ENCODE measurements at places on chromosomes 3 and 15.
A peak's percentile ranks its signal among the peaks of the same experiment; 100 is the strongest.

- H3K4me3 ChIP-seq = peak overlapping the region; percentile 78
- H3K27me3 ChIP-seq = no peaks in the 10 kb centered on the region
- peaks cover 15% of the 10 kb centered on the region for H3K4me1 ChIP-seq
- DNase-seq = no peak
These were observed 777 bp upstream of the EIF4A2 start for GRCh38 chr3:186782542-186783057.

DNA sequence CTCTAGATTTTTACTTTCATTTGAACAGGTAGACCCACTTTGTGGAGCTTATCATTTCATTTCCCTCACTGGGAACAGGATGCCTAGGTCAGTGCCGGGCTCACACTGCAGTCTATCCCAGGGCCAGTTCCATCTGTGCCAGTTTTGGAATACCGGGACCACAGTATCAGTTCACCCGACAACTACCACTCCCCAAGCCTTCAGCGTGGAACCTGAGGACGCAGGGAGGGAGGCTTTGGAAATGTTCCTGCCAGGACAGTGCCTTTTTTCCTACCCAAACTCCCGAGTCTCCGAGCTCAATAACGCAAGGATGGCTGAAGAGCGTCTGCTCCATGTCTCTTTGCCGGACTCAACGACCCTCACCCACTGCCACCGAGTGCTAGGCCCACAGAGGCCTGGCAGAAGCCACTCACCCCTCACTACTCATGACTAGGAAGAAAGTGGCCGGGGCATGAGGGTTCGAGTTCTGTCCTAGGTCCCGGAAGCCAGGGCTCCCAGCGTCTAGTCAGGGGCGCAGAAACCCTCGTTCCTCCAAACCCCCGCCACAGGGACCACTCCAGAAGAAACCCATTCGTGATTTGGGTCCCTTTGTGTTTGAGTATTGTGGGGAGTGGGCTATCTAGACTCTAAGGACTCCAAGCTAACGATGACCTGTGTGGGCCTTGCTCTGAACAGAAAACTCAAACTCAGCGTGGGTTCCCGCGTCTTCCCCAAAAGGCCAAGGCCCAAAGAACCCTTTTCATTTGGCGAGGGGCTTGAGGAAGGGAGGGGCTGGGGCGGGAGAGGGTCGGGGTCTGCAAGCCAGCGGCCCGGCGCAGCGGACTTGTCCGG lies 11.4 kb downstream of the ZIC1 start:
- DNase-seq = no peak
- H3K4me3 ChIP-seq = no peak overlapping the region
- no peak overlapping the region for H3K27ac ChIP-seq

GRCh38 chr3:151589311-151589710 lies 128.4 kb upstream of the IGSF10 start:
- no peaks in the 10 kb centered on the region for H3K4me1 ChIP-seq
- DNase-seq = no peak
- H3K27ac ChIP-seq = no peak overlapping the region
- no peak overlapping the region for H3K4me3 ChIP-seq
- no peaks in the 10 kb centered on the region for H3K36me3 ChIP-seq
- no peaks in the 10 kb centered on the region for H3K27me3 ChIP-seq

GRCh38 chr3:114567771-114568170 lies 273.9 kb downstream of the TIGIT start:
- H3K4me1 ChIP-seq = peaks cover 21% of the 10 kb centered on the region
- H3K27me3 ChIP-seq = no peaks in the 10 kb centered on the region
- no peak for DNase-seq
- no peaks in the 10 kb centered on the region for H3K36me3 ChIP-seq

GRCh38 chr3:182967218-182968204 lies 12.8 kb downstream of the DCUN1D1 start:
- H3K27me3 ChIP-seq = no peaks in the 10 kb centered on the region
- DNase-seq = no peak
- no peak overlapping the region for H3K4me3 ChIP-seq
- H3K36me3 ChIP-seq = peaks cover 4% of the 10 kb centered on the region

- peak; percentile 55 for DNase-seq
- H3K27me3 ChIP-seq = no peaks in the 10 kb centered on the region
- H3K4me1 ChIP-seq = no peaks in the 10 kb centered on the region
- peak overlapping the region; percentile 71 for H3K27ac ChIP-seq
- H3K36me3 ChIP-seq = no peaks in the 10 kb centered on the region
These were observed 59.7 kb downstream of the RAP2B start for GRCh38 chr3:153221748-153222162.

DNA sequence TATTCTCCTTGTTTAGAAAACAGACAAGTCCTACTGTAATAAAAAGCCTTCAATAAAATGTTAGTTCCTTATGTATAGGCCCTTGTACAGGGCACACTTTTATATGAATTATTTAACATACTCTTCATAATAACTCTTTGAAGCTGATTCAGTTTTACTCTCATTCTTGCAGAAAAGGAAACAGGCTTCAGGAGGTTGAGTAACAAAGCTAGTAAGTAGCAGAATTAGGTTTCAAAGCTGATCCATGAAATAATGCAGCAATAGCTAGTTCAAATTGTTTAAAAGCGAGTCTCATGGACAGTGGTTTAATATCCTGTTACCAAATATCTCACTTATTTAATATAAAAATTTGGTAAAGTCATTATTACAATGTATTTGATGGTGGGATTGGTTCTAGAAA lies 25.0 kb downstream of the TCF12 start:
- no peak overlapping the region for H3K4me3 ChIP-seq
- H3K36me3 ChIP-seq = no peaks in the 10 kb centered on the region
- no peaks in the 10 kb centered on the region for H3K4me1 ChIP-seq
- H3K27ac ChIP-seq = no peak overlapping the region

DNA sequence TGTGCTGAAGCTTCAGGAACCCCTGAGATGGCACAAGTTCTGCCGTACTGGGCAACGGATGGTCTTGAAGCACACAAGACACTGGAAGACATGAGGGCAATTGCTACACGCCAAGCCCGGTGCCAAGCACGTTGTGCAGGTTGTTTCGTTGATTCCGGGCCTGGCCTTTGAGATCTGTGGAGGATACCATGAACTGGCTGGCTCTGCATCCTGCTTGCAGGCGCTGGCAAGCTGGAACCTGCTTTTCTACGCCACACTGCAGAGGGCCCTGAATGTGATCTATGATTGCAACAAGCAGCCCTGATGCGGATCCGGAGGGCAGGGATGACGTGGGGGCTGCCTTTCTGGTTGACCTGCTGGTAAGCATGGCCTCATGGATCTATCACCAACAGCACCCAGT lies 262.5 kb upstream of the ATP10A start:
- no peaks in the 10 kb centered on the region for H3K27me3 ChIP-seq
- H3K4me1 ChIP-seq = no peaks in the 10 kb centered on the region
- no peak overlapping the region for H3K4me3 ChIP-seq
- H3K36me3 ChIP-seq = no peaks in the 10 kb centered on the region
- DNase-seq = no peak
- H3K27ac ChIP-seq = no peak overlapping the region

DNA sequence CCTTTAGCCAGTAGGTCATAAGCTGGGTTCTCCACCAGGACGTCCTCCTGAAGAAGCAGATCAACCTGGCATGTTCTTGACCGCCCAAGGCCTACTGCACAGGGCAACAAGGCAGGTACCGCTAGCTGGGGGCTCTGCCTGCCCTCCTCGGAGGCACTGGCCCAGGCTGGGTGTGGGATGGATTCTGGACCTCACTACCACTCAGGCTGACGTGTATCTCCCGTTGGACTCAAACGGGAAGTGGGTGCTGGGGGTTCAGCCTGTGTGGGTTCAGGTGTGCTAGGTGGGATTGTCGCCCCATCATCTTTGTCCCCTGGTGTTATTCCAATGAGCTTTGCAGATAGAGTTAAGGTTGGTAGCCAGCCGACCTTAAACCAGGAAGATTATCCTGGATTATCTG lies 95.0 kb upstream of the SNRPA1 start:
- no peak overlapping the region for H3K4me3 ChIP-seq
- H3K27ac ChIP-seq = no peak overlapping the region
- H3K27me3 ChIP-seq = no peaks in the 10 kb centered on the region
- H3K4me1 ChIP-seq = no peaks in the 10 kb centered on the region

- no peaks in the 10 kb centered on the region for H3K36me3 ChIP-seq
- DNase-seq = no peak
- no peak overlapping the region for H3K27ac ChIP-seq
These were observed 618.8 kb upstream of the CCDC54 start for GRCh38 chr3:106758459-106758858.
